Activated T-helper 1 cell treated with Interleukin-2 at 50 U/mL for 16 hours (primary cell): ENCODE measurements at places on chromosomes 16 and 17.

DNA sequence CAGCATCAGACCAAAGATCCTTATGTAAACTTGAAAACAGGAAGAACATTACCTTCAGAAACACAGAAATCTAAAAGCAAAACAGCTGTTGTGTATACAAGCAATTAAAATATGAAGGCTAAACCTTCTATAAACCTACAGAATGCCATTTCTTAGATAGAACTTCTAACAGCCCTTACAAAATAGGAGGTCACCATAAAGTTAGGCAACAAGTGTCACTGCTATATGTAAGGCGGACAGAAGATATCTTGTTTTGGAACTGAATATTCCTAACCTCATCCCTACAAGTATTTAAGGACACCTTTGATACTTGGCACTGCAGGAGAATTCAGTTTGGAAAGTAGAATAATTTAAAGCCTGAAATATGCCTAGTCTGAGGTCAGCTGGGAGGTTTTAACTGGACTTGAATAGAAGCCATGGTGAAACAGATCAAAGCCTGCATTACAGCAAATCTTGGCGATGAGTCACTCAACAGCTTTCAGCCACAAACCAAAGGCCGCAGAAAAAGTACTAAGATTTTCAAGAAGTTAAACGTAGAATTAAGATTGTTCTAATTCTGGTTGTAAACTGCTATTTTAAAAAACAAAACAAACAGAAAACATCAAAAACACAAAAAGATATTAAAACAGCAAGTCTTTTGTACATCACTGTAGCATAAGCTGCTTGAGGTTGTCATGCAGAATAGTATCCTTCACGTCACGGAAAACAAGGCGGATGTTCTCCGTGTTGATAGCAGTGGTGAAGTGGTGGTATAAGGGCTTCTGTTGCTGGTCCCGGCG, 42.7 kb downstream of the GNA13 start:
- no peak for DNase-seq

GRCh38 chr17:13735444-13735843, 133.7 kb upstream of the HS3ST3A1 start:
- no peak for DNase-seq

DNA sequence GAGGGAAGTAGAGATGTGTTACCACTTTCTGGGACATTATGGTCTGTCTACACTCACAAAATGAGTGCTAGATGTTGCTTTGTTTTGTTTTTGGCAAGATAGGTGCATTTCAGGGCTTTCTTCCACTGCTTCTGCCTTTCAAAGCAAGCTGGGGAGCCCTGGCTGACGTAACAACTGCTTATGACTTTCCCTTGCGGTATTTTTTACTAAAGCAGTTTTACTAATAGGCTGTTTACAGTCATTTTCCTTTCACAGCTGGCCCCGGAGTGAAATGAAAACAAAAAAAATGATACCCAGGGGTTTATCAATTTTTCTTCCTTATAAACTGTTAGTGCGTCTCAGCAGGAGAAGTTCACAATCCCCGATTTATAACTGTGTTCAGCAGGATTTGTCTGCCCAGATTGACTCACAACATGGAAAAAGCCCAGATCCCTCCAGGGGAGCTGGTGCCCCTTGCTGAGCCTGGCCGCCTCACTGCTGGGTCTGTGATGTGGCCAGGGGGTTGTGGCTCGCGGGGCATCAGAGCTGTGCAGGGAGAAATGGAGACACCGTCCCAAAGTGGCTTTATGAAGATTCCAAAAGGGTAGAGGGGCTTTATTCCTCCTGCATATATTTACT, 184.4 kb upstream of the HS3ST3A1 start:
- no peak for DNase-seq

- DNase-seq = no peak
Observed at GRCh38 chr16:81532491-81533174, 88.0 kb downstream of the CMIP start.
